NCI-H774 (cell line): ENCODE measurements at places on chromosomes 4 and X.

DNA sequence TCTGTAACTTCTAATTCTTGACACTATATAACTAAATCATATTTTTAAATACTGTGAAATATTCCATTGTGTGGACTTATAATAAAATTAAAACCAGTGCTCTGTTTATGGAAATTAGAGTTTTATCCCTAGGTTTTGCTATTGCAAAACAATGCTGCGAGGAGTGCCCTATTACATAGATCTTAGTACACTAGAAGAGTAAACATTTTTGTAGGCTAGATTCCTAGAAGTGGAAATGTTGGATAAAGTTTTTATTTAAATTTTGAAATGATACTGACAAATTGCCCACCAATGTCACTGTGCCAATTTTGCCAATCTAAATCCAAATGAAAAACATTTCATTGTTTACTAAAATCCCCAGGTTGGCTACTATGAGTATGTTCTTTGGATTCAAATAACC is 99.7 kb downstream of the IL1RAPL2 start:
- no peak for DNase-seq

GRCh38 chr4:40247350-40247749 is 50.5 kb downstream of the RHOH start:
- DNase-seq, result no peak

DNA sequence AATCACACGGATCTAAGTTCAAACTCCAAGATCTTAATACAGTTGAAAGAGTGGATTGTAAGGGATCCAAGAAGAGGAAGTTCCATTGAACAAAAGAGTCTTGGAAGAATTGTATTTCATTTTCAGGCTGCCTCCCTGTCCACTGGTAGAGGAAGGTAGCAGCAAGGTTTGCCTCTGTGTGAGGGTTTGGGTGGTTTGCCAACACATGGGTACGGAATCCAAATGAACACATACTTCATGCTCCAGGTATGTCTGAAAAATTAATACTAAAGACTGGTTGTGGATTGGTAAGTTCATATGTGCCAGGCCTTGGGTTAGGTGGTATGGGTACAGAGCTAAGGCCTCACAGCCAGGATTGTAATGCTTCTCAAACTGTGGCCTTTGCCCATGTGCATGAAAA is 523.6 kb upstream of the BOD1L1 start:
- no peak for DNase-seq

DNA sequence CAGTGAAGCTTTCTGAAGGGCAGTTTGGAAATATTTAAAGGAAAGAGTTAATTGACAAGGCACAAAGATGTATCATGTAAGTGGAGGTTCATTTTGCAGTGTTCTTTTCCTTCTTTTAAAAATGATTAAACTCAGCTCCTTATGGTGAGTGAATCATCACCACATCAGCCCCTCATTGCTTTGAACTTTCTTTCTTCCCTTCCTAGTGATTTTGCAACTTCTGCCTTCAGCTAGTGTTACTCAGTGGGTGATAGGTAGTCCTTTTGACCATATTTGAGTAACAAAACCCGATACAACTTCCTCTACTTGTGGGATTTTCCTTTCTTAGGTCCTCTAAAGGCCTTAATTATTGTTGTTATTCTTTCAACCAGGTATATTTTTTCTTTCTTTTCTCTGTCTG is 8.2 kb downstream of the ZCCHC4 start:
- DNase-seq, result no peak

DNA sequence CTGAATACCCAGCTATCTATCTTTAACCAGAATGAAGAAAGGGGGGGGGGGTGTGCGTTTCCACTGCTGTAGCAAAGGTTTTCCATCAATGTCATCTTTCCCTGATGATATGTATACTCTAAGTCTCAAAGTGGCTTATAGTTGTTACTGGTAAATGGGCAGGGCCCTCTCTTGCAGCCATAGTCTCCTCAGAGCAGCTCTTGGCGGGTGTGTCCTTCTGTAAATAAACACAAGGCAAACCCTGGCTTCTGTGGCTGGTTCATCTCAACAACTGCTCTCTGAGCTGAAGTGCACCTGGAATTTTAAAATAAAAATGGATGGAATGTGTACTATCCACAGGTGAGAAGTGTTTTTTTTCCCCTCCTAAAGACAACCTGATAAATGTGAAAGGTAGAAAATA is 57.5 kb upstream of the SCML1 start:
- DNase-seq, result no peak
